Ammon's horn (tissue), 1 donor: ENCODE measurements at places on chromosomes 1 and 21.

GRCh38 chr1:33336580-33336979, 15.7 kb upstream of the A3GALT2 start:
- DNase-seq: no peak

GRCh38 chr1:48235652-48236051, 13.1 kb downstream of the SLC5A9 start:
- DNase-seq: no peak

- peak; percentile 75 for DNase-seq
Observed at GRCh38 chr1:145961425-145962156, 2.8 kb downstream of the ANKRD34A start.

DNA sequence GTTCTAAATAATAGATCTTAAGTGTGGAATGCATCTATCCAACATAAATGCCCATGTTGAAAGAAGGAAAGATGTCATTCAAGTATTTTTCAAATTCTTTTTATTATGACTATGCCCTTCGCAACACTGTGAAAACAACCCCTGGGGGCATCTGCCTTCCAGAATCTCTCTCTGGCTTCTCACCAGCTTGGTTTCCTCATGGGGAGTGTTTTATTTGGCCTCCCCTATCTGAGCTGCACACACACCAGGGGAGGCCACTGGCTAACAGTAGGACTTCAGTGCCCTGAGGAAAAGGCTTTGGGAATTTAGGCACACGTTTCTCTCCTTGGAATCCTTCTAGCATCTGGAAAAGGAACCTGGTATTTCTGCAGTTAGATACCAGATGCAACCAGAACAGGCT, 130.6 kb downstream of the EDEM3 start:
- DNase-seq: no peak

DNA sequence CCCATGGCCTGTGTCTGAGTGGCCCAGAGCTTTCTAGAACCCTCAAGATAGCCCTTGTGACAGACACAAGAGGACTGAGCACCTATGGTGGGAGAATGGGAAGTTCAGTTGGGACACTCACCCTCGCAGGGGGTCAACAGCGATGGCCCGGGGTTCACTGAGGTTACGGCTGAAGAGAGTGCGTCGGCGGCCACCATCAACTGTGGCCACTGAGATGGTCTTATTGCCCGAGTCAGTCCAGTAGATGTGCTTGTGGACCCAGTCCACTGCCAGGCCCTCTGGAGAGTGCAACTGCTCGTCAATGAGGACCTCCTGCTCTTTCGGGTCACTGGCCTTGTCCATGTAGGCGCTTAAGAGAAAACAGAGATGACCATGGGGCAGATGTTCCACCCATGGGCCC, 25.7 kb upstream of the MAGOH start:
- no peak for DNase-seq

DNA sequence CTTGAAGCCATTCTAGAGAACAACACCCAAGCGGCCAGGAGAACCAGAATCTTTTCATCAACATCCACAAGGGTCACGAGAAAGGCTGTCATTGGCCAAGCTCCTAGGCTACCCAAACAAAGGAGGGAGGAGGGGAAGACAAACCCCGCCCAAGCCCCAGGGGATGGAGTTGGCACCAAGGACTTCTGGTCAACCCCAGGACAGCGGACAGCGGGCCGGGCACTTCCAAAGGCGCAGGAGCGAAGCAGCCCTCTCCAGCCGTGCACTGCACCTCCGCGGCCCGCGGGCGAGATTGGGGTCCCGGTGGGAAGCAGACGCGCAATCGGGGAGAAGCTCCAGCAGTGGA, at the start of gene CLIC6:
CLIC6 (plus strand) TSS at position 192 of the 346 bp plus-strand sequence. CDS start 395 bp downstream, outside the sequence.
- DNase-seq: no peak

- no peak for DNase-seq
Observed at GRCh38 chr21:43921979-43922945, 57.2 kb downstream of the AGPAT3 start.

DNA sequence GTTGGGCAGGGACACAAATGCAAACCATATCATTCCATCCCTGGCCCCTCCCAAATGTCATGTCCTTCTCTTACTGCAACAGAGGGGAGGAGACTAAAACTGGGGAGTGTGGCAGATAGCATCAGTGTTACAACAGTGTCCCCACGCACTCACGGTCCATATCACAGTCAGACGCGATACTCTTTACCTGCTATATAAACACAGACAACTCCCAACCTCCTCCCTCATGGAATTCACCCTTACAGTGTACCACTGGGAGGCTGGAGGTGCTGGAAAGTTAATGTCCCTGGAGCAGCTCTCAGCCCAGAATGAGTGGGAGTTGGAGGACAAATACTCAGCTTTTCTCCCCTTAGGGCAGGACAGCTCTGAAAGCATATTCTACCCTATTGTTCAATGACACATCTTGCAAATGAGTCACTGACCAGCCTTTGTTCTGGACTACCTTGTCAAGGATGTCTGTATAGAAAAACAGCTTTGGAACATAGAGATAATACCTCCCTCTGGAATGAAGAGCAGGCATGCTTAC, 445.9 kb downstream of the SETD4 start:
- DNase-seq: no peak

DNA sequence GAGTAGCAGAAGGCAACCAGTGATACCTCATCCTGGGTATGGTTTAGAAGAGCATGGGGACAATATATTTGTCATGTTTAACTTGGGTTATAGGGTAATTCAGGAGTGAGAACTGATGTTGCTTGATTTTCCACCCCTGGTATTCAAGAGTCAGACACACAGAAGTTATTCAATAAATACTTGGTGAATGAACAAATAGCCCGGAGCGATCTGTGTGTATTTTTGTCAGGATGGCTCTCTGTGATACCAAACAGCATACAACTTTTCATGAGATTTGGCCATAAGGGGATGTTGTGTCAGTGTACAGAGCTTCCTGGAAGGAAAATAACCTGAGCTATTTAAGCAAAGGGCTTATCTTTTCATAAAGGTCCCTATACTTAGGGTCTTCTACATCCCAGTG, 270.2 kb upstream of the C1orf87 start:
- no peak for DNase-seq

GRCh38 chr1:209866201-209866600, 38.4 kb downstream of the UTP25 start:
- no peak for DNase-seq

GRCh38 chr1:228101994-228102790, 933 bp downstream of the C1orf35 start:
- no peak for DNase-seq

DNA sequence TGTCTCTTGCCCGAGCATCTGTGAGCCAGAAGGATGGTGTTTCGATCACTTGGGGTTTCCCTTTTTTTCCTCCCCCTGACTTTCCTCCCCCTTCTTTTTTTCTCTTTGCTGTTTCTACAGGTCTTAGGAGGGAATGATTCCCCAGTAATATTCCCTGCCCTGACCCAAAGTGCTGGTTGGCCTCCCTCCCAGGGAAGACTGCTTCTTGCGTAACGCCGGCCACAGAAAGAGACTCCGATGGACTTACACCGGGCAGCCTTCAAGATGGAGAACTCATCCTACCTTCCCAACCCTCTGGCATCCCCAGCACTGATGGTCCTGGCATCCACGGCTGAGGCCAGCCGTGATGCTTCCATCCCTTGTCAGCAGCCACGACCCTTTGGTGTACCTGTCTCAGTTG, 6.8 kb downstream of the RNF220 start:
- no peak for DNase-seq

- no peak for DNase-seq
Observed at GRCh38 chr1:32335535-32335789, 571 bp downstream of the MARCKSL1 start.

DNA sequence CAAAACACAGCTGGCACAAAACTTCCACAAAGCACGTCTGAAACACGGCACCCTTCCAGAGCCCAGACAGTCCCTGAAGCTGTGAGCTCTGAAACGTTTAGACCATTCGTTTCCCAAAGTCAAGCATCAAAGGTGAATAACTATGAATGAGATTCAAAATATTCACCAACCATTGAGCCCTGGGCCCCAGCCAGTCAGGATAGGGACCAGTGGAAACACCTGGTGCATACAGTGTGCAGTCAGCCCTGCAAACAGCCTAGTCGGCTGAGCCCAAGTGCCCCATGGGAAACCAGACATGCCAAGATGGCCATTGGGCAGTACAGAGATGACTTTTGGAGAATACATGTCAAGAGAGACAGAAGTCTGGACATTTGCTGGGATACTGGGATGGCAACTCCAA, 90.4 kb upstream of the EDN2 start:
- DNase-seq: no peak

- no peak for DNase-seq
Observed at GRCh38 chr1:76090283-76091203, 16.0 kb downstream of the ST6GALNAC3 start.

DNA sequence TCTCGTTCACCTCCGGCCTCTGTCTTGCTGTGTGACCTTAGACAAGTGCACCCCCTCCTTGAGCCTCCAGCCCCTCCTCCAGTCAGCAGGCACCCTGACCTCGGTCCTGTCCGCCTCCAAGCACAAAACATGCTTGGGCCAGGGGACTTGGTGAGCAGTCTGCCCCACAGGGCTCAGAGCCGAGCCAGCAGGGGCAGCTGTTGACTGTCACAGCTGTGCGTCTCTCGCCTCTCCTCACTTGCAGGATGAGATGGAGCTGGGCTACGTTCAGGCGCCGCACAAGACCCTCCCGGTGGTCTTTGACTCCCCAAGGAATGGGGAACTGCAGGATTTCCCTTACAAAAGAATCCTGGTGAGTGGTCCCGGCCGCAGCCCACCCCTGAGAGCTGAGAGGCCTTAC, 24.2 kb downstream of the PADI3 start:
- DNase-seq: no peak

DNA sequence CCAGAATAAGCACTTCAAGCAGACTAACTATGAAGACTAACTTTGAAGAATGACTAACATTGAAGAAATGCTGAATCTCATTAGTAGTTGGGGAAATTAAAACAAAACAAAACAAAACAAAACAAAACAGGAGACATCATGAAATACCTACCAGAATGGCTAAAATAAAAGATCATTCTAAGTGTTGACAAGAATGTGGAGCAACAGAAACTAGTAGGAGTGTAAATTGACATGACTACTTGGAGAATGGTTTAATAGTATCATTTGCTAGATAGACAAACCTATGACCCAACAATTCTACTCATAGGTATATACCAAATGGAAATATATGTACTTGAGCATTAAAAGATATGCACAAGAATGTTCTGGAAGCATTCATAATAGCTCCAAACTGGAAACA, 18.9 kb upstream of the ZFP69B start:
- no peak for DNase-seq

DNA sequence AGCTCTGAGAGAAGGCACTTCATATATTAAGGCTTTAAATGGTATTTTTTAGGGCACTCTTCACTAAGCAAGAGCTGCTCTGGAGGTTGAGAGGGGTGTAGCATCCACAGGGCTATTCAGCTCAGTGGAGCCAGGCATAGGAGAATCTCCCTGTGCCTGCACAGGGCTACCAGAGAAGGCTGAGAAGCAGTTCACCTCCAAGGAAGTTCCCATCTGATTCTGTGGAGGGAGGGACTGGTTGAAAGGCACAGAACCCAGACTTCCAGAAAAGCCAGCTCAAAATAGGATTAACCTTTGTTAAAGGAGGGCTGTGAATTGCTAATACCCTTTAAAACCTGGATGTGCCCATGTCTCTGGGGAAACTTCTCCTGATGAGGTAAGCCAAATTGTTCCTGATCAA, 304.5 kb downstream of the TTLL7 start:
- no peak for DNase-seq

GRCh38 chr1:18886003-18886335, 16.4 kb downstream of the ALDH4A1 start:
- no peak for DNase-seq

GRCh38 chr1:145917595-145917994, 922 bp downstream of the PEX11B start:
- no peak for DNase-seq
